Stimulated activated CD4-positive, alpha-beta T cell treated with anti-CD3 and anti-CD28 coated beads, Interleukin-4, amount 100 ng/mL, for 1 hour (primary cell): ENCODE measurements at places on chromosomes 11 and 22.

DNA sequence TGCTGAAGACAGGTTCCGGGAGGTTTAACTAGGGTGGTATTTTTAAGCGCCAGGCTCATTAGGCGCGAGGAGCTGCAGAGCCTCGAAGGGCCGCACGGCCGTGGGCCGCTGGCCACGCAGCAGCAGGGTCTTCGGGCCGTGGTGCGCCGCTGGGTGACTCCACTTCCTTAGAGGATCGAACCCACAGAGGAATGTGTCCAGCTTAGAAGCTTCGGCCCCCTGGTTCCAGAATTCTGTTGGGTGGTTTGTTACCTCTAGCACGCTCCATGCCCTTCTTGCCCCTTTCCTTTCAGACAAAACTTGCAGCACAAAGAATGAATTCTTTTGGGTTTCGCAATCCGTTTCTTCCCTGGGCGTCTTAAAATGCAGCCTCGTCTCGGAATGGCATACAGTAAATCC, 773 bp upstream of the PATL1 start:
- DNase-seq, result no peak

DNA sequence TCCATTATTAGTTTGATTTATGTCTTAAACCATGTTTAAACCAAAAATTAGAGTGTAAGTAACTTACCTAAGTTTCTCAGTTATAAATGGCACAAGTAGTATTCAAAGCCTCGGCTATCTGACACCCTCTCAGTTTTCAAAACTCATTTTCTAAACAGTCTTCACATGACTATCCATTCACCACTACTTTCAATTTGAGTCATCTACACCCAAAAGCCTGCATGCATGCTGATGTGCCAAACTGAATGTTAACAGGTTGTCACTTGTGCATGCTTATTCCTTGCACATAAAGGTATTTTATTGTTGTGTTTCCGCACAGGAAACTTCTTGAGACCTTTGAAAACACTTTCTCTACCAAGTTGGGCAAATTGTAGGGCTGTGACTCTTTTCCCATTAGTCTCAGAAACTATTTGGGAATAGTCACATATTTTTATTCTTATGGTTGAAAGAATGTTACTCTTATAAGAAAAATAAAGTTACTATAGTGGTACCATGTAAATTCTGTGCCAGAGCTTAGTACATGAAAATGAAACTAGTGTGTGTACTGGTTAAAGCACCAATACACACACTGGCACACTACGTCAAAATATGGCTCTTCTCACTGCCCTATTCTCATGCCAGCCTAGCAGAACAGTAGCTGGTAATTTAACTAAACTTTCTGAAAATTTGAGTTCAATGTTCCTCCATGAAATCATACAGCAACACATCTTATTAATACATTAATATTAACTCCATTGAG, 2.2 kb upstream of the OR51E2 start:
- DNase-seq, result no peak

DNA sequence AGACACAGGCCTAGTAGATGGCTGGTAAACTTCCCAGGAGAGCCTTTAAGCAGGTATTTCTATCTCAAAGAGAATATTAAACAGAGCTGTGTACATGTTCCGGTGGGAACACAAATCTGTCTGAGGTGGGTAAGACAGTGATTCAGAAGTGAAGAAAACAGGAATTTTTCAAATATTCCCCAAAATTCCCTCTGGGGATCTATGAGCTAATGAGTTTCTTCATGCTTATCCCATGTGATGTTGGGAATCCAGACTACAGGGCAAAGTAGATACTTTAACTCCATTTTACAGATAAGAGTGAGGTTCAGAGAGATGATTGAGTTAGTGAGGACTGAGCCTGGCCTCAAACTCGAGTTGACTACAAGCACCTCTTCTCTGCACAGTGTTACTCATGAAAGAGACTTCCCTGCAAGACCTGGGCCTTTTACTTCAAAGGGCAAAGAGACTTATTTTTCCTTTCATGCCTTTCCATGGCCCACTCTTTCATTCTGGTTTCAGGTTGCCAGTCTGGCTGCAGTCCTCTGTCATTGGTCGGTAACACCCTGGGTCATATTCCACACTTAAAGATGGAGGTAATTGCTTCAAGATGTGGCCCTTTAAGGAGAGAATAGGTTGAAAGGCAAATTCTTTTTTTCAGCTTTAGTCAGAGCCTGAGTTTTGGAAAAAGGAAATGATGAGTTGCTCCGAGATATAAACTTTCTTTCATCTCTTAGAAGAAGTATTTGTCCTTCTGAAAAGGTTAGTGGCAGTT, 70.1 kb downstream of the CYB5R2 start:
- DNase-seq, result no peak

- no peak for DNase-seq
Observed at GRCh38 chr11:10348650-10349280, 43.9 kb downstream of the ADM start.

DNA sequence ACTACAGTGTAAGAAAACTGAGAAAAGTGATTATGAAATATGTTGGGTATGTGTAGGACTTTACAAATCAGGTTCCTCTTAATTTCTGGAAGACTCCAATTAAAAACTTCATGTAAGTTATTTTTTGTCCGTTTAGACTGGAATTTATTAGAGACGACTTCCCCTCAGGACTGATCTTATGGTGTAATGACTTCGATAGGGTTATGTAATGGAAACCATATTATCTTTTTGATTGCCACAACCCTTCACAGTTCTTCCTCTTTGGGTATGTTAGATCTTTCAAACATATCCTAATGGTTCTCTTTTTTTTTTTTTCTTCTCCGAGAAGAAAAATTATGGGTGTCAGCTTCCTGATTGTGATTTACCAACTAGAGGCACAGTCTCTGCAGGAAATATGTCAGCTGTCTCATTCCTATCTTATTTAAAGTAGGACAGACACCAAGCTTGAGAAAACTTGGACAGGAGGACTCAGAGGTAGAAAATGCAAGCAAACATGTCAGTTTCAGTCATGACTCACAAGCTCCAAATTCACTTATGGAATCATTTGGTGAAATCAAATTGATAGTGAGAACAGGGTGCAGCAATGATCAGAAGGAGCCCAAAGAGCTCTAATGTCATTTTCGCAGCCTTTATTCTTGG, 11.1 kb upstream of the LDLRAD3 start:
- no peak for DNase-seq

DNA sequence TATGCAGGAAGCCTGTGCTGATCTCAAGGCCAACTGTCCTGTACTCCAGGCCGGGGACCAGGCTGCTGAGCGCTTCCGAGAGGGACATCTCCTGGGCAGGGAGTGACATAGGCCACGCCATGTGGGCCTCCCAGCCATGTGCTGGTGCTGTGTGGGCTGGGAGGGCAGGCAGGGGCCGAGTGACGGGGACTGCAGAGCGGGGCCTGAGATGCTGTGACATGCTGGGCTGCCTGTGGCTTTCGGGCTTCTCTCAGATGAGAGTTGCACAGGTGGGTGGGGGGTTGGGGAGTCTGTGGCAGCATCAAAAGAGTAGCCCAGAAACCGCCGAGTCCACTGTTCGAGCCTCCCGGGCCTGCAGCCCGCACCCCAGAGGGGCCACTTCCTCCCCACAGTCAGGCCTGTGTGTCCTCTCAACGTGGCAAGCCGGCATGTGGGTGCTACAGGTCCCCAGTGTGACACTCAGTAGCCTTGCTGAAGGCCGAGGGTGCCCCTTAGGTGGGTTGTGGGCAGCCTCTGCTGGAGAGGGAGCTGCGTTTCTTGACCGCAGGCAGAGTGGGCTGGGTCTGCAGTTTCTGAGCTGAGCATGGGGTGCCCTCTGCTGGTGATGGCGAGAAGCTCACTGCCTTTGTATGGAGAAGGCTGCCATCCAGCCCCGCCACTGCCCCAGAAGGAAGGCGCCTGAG, 101.2 kb downstream of the BCR start:
- peak; percentile 82 for DNase-seq

- DNase-seq, result no peak
Observed at GRCh38 chr11:47870404-47870803, 22.3 kb upstream of the NUP160 start.

- DNase-seq, result no peak
Observed at GRCh38 chr11:134643115-134644012, 231.3 kb upstream of the B3GAT1 start.

DNA sequence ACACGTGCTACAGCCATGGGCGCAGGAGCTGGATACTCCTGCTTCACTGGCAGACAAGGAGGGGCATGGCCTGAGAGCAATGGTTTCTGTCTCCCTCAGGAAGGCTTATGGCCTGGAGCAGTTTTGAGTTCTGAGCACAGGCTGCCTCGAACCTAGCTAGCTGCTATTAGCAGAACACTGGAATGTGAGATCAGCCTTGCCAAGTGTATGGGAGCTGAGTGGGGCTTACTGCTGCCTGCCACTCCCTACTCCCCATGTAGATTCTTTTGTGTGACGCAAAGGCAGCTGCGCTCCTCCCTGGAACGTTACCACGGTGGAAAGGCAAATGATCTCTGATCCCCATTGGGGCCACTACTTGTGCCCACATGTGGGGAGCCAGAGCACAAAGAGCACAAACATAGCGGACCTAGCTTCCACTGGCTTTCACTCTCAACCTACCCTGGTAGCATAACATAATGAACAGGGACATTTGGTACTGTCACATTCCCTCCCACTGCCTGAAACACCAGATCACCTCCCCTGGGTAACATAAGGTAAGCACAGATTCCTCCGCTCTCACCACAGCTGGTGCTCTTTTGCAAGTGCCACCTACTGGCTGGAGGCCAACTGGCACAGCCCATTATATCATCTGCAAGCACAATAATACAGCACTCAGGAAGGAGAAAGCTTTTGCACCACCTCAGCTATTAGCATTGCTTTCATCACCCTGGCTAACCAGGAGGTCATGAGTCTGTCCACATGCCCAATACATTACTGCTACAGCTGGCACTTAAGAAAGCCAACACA, 84.6 kb upstream of the GUCY1A2 start:
- no peak for DNase-seq

DNA sequence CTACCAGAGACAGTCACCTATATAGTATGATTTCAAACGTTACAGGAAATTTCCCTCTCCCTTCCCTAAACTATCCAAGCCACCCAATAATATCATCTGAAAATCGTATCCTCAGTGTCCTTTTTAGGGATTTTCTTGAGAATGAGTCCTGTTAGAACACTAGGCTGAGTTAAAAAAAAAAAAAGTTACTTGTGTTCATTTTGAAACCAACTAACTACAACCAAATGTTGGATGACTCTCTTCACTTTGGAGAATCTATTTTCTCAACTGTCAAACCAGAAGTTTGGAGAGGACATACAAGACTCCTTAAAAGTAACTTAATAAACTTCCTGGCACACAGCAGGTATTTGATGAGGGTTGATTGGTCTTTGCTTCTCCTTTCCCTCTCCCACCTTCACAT, 183.2 kb upstream of the SESN3 start:
- no peak for DNase-seq

GRCh38 chr11:66851698-66852465, 5.0 kb upstream of the LRFN4 start:
- no peak for DNase-seq

DNA sequence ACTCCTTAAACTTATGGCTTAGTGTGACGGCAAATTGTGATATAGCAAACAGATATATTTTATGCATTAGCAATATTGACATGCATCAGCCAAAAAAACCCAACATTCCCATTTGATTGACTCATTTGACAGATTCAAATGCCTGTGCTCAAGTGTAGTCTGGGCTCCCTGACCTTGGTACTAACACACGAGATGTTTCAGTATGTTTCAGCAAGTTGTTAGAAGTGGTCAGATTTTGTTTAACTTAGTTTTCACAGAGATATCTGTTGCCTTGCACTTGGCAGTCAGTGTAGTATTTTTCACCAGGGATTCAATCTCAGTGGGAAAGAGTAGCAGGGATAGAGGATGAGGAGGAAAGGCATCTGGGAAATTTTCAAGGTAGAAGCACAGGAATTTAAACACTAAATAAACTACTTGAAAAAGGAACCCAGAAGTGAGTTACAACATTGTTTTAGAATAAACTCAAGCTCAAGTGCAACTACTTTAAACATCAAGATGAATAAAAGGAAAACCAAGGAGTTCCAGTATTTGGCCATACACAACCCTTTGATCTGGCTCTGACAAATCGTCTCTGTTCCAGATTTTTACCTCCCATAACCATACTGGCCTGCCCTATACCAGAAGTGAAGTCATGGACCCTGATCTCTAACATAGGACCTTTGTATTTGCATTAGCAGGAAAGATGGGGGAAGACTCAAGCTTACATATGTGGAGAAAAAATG, 56.5 kb upstream of the BLID start:
- no peak for DNase-seq

- no peak for DNase-seq
Observed at GRCh38 chr22:49685116-49685515, 142.6 kb downstream of the BRD1 start.

DNA sequence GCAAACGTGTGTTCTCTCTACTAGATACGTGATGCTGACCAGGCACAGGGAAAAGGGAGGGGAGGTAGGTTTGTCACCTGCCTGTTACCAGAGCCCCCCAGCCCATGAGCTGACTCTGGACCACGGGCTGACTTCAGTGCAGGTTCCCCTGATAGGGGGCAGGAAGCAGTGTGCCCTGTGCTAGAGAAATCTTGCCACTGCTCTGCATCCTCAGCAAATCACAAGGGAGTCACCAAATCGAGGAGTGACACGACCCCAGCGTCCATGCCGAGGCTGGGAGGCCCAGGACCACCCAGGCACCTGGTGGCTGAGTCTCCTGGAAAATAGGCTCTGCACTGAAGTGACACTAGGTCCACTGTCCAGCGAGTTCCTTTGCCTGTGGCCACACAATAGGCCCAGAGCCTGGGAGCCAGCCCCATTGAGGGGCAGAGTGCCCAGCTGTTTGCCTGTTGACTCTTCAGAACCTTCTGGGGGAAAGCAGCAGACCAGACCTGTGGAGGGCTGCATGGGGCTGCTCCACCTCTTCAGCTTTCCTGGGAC, 99.3 kb downstream of the CTTN start:
- DNase-seq, result no peak

- no peak for DNase-seq
Observed at GRCh38 chr11:2406878-2407410, 6.4 kb downstream of the TSSC4 start.

GRCh38 chr11:70498976-70499801, 100.9 kb downstream of the CTTN start:
- no peak for DNase-seq

- no peak for DNase-seq
Observed at GRCh38 chr11:108790501-108791299, 125.8 kb downstream of the DDX10 start.

- DNase-seq, result no peak
Observed at GRCh38 chr11:86460461-86461385, 86.0 kb downstream of the CCDC81 start.

DNA sequence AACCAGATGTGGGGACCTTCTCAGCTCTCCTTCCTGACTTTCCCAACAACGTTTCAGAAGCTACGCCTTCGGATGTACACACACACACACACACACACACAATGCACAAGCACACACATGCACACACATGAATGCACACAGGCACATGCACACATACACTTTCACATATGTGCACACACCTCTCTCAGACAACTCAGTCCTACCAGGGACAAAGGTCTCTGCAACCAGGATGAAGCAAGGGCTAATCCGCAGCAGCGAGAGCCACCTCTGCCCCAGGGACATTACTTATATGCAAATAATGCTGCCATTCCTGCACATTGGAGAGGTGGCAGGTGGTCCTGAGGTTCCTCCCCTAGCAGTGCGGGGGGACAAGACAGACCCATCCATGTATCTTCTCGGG, 27.4 kb upstream of the LINC01488 start:
- DNase-seq, result no peak

- DNase-seq, result no peak
Observed at GRCh38 chr22:33519071-33519973, 401.0 kb downstream of the LARGE1 start.

- DNase-seq, result no peak
Observed at GRCh38 chr11:12245549-12246016, 131.8 kb upstream of the PARVA start.
